ENCODE measurements at places on chromosomes 6 and 20. TPM values are rescaled to one million over a fixed set of nuclear protein-coding genes. Genes with fewer than 3 reads are reported as not detected.

The LY6G5C gene
- total RNA-seq: 0.75 TPM

The PRPF6 gene
- 94.3 TPM for total RNA-seq

The ZHX3 gene
- 10.5 TPM for total RNA-seq

The SLC24A3 gene
- total RNA-seq: 0.07 TPM

The KHDC1L gene
- total RNA-seq: not detected

The DEFB126 gene
- total RNA-seq: not detected

The PRR18 gene
- not detected for total RNA-seq

The SAPCD1 gene
- 3.1 TPM for total RNA-seq

The ARHGAP18 gene
- total RNA-seq: 4.3 TPM
